ENCODE measurements at places on chromosomes 1 and 21.

GRCh38 chr1:203036537-203036936, 10.2 kb downstream of the PPFIA4 start:
- no peak for DNase-seq

GRCh38 chr1:55617288-55617982, 402.3 kb upstream of the USP24 start:
- no peak for DNase-seq

- DNase-seq: no peak
These were observed 353.2 kb downstream of the PLPP3 start for GRCh38 chr1:56225964-56226815.

DNA sequence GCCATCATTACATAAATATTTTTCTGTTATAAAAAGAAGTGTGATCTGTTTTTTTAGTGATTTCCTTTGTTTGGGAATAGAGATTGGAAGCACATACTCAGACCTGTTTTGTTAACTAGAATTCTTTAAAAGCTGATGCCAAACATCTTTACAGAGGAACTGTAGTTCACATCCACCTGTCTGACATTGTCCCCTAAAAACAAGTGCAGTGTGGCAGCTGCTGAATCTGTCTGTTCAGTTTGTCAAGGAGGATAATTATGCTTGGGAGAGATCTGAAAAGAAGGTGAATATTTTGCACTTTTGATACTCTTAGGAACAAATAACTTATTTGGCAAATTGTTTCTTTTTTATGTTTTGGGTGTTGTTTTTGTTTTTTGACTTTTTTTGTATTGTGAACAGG, 13.6 kb downstream of the AGMAT start:
- no peak for DNase-seq

Measured in cardiac septum (tissue), 1 donor.